ENCODE measurements at places on chromosomes 1 and 21.

- no peak for DNase-seq
These were observed 874.8 kb downstream of the KCNT2 start for GRCh38 chr1:195733408-195733807.

DNA sequence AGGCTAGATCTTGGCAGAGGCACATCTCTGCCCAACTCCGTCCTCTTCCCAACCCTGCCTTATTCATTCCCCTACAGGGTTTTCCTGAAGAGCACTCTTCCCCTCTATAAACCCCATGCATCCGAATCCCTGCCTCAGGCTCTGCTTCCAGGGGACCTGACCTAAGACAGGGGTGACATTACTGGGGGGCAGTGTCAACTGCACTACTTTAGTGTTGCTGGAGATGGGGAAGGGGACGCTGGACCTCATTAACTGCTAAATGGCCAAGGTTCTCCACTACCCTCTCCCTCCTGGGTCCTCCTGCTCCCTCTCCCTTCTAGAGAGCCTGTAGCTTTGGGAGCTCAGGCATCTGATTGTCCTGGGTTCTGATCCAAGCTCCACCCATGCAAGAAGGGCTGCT lies 126.2 kb downstream of the GRIK3 start:
- DNase-seq, result no peak

- no peak for DNase-seq
These were observed 7.4 kb upstream of the LRRN2 start for GRCh38 chr1:204692841-204693356.

GRCh38 chr1:86478416-86479156 lies 9.9 kb downstream of the CLCA1 start:
- DNase-seq, result no peak

GRCh38 chr1:198340139-198340538 lies 183.3 kb downstream of the NEK7 start:
- no peak for DNase-seq

DNA sequence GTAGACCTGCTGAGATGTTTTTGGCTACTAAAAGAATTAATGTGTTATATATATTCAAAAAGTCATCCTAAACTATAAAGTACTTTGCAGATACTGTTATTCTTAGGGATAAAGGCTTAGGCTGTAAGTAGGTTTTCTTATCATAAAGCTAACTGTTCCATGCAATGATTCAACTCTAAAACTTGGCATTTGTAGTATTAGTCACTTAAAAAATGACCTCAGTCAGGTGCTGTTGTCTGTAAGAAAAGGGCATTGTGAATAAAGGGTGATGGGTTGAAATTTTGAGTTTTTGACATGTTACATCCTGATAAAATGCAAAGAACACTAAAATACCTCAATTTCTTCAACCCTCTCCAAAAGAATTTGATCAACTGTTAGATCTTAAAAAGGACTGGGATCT lies 32.9 kb downstream of the ADCY10 start:
- no peak for DNase-seq
